ENCODE measurements at places on chromosomes 1 and 21. TPM values are rescaled to one million over a fixed set of nuclear protein-coding genes. Genes with fewer than 3 reads are reported as not detected.
A peak's percentile ranks its signal among the peaks of the same experiment; 100 is the strongest.

The RGS4 gene
- 7.6 TPM for total RNA-seq

The OR2T11 gene
- not detected for total RNA-seq

The SERINC2 gene
- 122 TPM for total RNA-seq

The COL9A2 gene
- total RNA-seq = 8.3 TPM

The OR10K1 gene
- not detected for total RNA-seq

The AADACL4 gene
- not detected for total RNA-seq

The LDLRAD2 gene
- 0.26 TPM for total RNA-seq

The KCNJ9 gene
- total RNA-seq = not detected

DNA sequence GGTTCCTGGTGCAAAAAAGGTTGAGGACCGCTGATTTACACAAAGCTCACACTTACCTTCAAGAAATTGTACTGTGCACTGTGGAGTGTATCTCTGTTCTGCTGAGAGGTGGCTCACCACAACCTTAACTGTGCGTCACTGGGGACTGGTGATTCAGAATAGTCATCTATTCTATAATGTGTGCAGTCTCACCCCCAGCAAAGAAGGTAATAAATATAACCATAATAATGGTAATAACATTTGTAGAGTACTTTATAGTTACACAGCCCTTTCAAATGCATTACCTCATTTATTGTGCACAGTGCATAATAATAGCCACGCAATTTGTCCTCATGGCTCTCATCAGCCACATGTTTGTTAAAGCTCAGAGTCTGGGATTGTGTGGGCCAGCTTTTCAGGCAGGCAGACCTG is 59.4 kb upstream of the DUSP10 start:
- no peak for DNase-seq

DNA sequence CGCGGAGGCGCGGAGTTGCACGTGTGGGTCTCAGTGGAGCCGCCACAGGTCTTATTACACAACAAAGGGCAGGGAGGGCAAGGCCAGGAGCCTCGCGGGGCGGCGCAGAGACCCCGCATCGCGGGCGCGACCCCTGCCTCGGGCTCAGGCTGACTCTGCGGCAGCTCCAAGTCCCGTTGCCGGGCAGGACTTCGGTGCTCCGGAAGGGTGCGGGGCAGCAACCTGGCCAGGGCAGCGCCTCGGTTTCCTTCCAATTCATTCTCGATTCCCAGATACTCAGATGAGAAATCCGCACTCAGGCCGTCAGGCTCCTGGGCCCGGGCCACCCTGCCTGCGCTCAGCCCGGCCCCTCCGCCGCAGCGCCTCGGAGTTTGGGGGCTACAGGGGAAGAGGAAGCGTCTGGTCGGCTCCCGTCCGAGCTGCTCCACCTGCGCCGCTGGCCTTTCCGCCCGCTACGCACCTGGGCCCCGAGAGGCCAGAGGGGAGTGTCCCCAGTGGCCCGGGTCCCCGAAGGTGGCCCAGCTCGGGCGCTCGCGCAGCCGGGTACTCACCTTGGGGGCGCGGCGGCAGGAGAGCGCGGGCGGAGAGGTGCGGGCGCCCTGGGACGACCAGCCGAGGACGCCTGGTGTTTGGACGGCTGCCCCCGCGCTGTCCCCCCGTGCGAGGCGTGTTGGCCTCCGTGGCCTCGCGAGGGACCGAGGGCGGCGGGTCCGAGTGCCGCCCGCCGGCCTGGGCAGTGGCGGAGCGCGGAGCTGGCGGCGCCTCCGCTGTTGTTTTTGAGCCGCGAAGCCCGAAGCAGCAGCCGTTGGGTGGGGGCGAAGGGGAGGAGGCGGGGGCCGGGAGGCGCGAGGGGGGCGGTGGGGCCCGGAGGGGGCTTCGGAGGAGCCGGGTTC is 1.1 kb upstream of the PRDM16 start:
- DNase-seq = no peak

DNA sequence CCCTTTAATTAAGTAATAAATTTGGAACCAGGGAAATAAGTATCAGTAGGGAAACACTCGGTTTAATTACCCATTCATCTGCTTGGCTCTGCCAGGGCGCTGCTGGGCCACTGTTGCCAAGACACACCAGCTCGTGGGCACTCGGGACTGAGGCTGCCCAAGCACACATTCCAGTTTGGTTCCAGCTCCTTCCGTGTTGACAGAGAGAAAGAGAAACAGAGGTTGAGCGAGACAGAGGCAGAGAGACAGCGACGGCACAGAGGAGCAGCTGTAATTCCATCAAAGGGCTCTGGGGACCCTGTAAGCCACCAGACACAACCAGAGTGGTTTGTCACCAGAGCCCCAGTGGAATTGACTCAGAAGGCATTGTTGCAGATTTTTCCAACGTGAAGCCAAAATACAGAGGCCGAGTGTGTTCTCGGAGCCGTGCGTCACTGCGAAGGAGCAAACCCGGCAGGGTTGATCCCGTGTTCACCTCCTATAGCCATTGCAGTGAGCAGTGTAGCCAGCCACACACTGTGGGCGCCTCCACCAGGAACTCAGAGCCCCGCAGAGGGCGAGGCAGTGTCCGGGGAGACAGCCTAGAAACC is 33.5 kb downstream of the SYF2 start:
- DNase-seq = peak; percentile 58

DNA sequence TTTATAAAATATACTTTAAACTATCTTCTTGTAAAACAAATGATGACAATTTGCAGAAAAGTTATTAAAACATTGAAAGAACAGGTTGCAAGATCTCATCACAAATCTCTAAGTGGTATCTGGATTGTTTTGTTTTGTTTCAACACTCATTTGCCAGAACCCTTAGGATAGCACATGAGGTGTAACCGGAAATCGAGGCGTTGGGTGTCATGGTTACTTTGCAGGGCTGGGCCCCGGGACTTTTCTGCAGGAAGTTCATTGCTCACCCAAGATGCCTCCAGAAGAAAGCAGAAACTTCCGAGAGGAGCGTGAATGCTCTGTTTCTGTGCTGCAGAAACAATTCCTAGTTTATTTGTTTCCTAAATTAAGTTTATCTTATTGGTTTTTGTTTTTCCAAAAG is 2.5 kb downstream of the DISC1 start:
- DNase-seq = no peak

GRCh38 chr1:175794586-175794985 is 51.2 kb upstream of the TNR start:
- DNase-seq = no peak

DNA sequence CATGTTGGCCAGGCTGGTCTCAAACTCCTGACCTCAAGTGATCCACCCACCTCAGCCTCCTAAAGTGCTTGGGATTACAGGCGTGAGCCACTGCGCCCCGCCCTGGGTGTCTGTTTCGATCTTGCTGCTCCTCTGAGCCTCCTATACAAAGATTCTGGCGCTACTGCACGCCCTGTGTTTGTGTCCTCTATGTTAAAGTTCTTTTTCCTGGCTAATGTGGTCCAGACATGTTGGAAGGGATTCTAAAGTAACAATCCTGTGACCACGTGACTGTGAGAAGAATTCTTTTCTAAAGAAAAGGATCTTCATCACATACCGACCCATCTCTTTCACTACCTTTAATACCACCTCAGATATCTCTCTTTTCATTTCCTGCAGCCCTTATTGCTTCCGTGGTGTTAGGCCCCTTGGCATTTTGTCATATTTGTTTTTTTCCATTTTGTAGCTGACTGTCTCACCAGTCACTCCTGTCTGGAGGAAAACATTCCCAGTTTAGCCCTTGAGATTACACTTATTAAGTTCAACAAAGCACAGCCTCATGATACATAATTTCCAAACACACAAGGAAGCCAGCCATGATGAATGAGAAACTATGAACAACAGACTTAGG is 27.2 kb upstream of the ENO1 start:
- no peak for DNase-seq

DNA sequence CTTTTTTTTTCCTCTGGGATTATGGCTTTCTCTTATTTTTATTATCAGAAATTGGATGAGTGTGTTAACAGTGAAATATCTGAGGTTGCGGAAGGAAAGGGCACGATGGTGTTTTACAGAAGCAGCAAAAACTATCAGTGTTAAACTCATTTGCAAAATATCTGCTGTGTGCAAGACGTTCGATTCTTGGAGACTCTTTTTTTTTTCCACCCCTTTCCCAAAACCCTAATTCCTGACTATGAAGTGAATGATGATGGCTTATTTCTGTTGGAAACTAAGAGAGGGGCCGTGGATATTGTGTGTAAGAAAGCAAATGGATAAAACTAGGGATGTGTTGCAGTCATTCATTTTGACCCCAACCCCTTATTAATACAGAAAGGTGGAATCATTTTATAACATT is 677 bp downstream of the NCAM2 start:
- DNase-seq = no peak

- no peak for DNase-seq
Observed at GRCh38 chr21:29177800-29178199, 47.4 kb downstream of the MAP3K7CL start.

DNA sequence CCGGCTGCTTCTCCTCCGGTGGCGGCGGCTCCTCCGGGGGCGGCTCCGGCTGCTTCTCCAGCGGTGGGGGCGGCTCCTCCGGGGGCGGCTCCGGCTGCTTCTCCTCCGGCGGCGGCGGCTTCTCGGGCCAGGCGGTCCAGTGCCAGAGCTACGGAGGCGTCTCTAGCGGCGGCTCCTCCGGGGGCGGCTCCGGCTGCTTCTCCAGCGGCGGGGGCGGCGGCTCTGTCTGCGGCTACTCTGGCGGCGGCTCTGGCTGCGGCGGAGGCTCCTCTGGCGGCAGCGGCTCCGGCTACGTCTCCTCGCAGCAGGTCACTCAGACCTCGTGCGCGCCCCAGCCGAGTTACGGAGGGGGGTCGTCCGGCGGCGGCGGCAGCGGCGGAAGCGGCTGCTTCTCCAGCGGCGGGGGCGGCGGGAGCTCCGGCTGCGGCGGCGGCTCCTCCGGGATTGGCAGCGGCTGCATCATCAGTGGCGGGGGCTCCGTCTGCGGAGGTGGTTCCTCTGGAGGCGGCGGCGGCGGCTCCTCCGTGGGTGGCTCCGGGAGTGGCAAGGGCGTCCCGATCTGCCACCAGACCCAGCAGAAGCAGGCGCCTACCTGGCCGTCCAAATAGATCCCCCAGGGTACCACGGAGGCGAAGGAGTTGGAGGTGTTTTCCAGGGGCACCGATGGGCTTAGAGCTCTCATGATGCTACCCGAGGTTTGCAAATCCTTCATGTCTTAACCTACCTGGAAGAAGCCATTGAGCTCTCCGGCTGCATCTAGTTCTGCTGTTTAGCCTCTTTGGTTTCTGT is 2.0 kb downstream of the LORICRIN start:
- no peak for DNase-seq

- no peak for DNase-seq
Observed at GRCh38 chr1:7956218-7957032, 5.1 kb upstream of the PARK7 start.

GRCh38 chr1:39692152-39693074 is 1.2 kb upstream of the HPCAL4 start:
- DNase-seq = no peak

- no peak for DNase-seq
Observed at GRCh38 chr1:3249231-3249630, 180.2 kb downstream of the PRDM16 start.

- no peak for DNase-seq
Observed at GRCh38 chr1:83959824-83960498, 39.0 kb downstream of the TTLL7 start.

- no peak for DNase-seq
Observed at GRCh38 chr1:16046842-16047241, 3.3 kb downstream of the CLCNKB start.

DNA sequence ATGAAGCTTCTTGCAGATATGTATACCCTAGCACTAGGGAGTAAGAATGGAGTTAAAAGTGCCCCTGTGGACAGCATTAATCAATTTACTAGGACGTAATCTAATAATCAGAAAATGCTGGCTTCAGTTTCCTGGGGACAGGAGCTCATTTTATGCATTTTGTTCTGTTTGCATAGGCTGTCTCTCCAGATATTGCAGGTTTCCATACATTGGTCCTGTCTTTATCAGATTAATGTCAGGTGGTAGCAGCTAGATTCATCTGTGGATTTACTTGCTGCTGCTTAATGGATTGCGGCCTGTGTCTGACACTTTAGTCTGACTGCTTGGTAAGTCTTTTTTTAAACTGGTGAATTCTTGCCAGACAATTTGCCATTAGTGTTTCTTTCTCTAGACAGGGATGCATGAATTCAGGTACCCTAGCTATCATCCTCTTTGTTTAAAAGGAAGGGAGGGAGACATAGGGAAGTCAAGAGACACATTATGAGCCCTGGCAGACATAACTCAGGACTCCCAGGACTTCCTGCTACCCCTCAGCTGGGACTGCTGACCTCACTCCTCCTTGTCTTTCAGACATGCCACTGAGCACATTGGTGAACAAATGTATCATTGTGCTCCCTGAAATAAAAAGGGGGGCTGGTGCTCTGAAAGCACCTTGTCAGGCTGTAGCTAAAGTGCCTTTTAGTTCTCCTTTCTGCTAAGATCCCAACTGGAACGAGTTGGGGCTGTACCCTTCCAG is 47.7 kb downstream of the NOS1AP start:
- DNase-seq = no peak

DNA sequence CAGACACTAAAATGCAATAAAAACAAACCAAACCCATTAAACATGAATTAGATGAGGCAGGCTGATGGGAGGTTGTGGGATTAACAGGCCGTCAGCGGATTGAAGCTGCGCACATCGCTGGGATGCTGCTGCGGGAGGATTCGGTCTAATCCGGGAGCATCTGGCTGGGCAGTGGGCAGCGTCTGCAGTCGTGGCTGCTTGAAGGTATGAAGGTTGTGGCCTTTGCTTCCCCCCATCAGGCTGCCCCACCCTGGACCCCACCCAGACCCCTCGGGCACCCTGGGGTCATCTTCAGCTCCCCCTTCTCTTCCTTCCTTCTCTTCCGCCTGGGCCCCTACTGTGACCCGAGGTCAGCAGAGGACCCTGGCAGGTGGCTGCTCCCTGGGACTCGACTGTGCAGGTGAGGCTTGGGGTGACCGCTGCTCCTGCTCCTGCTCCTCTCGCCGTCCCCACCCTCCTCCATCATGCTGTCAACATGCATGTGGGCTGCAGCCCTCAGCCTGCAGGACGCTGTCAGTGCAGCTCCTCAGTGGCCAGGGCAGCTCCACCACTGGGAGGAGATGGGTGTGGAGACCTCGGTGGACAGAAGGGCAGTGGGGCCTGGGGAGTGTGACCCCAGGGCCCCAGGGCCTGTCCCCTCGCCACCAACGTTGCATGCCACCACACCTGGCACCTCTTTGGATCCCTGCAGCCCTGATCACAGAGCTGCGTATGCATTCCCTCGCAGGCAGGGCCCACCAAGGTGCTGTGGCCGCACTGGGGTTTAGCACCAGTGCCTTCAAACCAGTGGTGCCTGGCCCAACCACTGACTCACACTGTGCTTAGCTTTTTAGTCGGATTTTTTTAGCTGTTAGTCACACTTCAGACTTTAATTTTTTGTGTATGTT is 112.2 kb upstream of the COL6A1 start:
- DNase-seq = no peak

DNA sequence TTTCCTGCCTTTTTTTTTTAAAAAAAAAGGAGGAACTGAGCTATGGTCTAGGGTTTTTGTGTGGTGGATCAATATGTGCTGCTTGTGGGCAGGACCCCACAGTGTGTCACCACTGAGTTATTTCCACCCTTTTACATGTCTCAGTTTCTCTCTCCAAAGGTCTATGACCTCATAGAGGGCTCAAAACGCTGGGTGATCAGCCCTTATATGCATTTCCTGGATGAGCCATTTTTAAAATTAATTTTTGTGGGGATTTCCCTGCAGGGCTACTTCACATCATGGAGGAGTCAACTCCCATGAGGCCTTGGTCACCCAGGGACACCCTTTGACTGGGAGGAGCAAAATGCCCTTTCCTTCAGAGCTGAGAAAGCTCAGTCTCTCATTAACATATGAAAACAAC is 20.7 kb upstream of the HAO2 start:
- DNase-seq = no peak

All from mucosa of gallbladder (tissue), 1 donor.